ENCODE measurements at places on chromosomes 7 and 10.

- no peak for DNase-seq
Observed at GRCh38 chr10:111125102-111125501, 48.3 kb downstream of the ADRA2A start.

DNA sequence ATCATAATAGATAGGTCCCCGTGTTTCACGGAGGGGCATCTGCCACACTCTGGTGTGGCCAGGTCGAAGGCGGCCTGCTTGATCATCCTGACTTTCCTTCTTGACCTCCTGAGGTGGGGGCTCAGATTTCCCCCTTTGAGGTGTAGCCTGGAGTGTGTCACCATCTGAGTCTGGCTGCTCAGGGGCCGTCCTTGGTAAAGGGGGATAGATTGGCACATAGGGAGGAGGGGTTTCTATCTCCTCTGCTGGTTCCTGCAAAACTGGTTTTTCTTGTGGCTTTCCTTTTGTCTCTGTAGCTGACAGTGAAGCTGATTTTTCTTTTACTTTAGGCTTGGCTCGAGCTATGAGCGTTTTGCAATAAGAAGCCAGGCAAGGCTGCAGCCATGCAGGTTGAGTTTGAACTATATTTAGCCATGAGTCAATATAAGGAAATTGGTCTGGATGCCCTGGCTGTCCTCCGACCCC is 7.1 kb upstream of the ZNF117 start:
- DNase-seq, result no peak

- DNase-seq, result no peak
Observed at GRCh38 chr7:159226011-159226702, 81.5 kb upstream of the VIPR2 start.

GRCh38 chr7:88317422-88317821 is 10.7 kb upstream of the STEAP4 start:
- no peak for DNase-seq

- DNase-seq, result no peak
Observed at GRCh38 chr7:98294798-98295382, 13.4 kb downstream of the BRI3 start.

- no peak for DNase-seq
Observed at GRCh38 chr10:111650088-111650487, 533.5 kb downstream of the GPAM start.

DNA sequence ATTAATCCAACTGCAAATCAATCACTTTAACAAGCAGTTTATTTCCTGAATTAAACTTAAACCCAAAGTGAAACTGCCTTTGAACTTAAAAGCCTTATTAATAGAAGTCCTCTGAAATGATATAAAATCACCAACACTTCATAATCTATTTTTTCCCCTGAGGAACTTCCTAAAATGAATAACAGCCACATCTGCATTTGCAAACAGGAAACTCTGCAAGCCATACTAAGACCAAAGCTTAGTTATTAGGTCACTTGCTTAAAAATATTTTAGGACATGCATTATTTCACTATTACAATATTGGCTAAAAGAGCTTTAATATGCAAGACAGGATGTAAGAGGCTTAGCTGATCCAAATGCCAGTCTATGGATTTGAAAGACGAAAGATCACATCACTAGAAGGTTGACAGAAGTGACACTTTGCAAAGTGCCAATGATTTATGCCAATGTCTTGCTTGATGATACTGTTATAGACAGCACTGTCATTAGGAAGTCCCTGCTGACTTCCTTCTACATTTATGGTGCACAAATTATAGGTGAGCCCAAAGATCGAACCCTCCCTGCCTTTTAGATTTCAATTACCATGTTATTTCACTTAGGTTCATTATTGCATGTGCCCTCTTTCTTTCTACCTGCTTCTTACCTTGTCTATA is 99.9 kb upstream of the SKAP2 start:
- no peak for DNase-seq
